ENCODE measurements at places on chromosomes 13 and 19.

- DNase-seq, result no peak
Measured at GRCh38 chr19:2110822-2111221, 14.1 kb downstream of the IZUMO4 start.

DNA sequence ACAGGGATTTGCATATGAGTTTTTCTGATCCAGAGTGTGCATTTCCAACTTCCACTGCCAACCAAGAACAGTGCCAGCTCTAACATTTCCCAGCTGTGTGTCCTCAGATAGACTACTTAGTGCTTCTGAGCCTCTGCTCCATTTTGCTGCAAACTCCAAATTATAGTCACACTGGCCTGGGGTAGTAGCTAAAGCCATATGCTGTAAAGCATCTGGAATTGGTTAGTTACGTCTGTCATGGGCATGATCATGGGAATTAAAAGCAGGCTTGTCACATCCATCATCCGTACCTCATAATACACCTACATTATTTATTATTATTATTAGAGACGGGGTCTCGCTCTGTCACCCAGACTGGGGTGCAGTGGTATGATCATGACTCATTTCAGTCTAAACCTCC lies 7.1 kb downstream of the ELAVL3 start:
- no peak for DNase-seq

GRCh38 chr19:53004242-53004641 lies 9.5 kb upstream of the ERVV-1 start:
- DNase-seq, result no peak

- peak; percentile 11 for DNase-seq
Measured at GRCh38 chr13:75357576-75358289, 124.2 kb downstream of the TBC1D4 start.

DNA sequence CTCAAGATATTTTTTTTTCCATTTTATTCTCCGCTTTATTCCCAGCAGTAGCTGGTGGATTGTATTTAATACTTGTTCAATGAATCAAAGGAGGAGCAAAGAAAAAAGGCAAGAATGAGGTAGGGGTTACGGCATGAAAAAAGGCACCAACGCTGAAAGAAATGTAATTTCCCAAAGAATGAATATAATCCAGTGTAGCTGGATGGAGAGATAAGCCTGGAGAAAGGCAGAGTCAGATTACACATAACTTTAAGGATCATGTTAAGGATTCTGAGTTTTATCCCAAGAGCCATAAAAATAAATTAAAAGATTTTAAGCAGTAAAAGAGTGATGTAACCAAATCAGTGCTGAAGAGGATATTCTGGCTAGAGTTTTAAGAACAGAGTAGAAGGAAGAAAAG lies 67.7 kb downstream of the RBM26 start:
- DNase-seq, result no peak

DNA sequence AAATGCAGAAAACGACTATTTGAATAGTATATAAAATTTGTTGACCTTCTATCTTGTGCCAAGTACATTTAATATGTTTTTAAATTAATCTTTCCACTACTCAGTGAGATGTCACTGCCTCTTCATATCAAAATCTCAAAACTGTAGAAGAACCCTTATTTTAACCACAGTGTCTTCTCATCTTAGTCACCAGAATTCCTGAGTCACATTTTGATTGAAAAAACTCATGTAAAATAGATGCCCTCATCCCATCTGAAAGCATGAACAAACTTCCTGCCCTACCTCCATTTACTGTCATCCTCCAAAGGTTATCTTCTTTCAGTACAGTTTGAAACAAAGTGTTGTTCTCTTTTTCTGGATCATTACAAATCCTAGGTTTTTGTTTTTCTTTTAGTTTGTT lies 1215.4 kb downstream of the PCDH9 start:
- DNase-seq, result no peak

DNA sequence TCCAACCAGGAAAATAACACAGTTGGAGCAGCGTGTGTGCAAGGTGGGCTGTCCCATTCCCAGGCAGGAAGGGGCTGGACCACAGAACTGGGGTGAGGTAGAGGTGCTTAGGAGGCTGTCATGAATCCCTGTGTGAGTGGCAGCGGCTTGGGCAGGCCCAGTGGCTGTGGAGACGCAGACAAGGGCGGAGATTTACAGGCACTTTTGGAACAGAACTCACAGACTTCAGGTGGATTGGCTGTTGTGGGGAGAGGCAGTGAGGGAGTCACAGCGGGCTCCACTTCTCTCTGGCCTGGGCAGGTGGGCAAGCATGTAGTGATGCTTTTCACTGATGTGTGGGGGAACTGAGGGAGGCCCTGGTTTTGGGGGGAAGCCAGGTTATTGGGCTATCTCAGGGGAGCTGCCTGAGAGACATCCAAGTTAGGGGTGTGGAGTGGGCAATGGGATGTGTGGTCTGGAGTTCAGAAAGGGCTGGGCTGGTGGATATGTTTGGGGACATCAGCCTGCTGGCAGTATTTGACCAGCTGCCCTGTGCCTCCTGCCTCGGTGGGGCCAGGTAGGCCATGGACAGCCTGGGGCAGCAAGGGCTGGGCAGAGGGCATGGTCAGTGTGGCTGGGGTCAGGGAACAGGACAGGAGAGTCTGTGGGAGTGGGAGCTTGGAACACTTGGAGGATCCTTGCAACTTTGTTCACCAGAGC lies 27.0 kb upstream of the ZNF492 start:
- DNase-seq, result no peak

- no peak for DNase-seq
Measured at GRCh38 chr13:46498650-46499049, 54.3 kb upstream of the LRCH1 start.

DNA sequence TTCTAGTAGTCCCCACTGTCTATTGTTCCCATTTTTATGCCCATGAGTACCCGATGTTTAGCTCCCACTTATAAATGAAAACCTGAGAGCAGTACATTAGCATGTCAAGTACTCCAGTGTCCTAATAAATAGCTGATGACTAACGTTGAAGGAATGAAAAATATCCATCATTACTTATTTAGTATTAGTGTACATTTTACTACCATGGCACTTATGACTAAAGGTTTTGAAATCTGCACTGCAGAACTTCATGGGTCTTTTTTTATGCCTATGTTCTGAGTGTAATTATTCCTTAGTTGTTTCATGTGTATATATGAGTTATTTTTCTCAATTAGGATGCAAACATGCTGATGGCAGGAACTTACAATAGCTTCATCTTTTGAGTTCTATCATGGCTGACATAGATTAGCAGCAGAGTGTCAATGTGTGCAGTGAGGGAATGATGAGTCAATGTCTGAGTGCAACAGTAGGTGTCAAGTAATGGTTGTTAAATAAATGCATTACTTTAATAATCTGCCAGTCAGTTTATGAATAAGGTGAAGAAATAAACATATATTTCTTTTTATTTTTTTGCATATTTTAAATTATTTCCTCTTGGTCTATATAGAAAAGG lies 188.4 kb downstream of the ITGBL1 start:
- no peak for DNase-seq

DNA sequence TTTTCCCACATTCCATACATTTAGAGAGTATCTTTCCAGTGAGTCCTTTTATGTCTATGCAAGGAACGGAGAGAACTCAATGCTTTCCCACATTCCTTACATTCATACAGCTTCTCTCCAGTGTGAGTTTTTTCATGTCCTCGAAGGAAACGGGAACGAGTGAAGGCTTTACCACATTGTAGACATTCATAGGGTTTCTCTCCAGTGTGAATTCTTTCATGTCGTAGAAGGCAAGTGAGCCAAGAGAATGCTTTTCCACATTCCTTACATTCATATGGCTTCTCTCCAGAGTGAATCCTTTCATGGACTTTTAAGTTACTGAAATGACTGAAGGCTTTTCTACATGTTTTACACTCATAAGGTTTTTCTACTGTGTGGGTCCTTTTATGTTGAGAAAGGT lies 17.1 kb downstream of the ZNF823 start:
- no peak for DNase-seq

DNA sequence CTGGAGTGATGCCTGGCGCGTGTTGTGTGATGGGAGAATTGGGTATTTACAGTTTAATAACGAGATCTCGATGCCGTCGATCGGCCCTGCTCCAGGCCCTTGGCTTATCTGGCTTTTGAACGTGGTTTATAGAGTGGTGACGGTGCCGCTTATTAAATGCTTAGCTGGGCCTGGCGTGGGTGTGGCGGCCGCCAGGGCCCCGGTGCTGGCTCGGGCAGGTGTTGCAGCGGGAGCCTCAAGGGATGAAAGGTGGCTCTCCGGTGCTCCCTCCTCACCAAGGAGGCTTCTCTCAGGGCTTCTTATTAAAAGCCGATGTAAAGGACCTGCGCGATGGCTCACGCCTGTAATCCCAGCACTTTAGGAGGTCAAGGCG lies 173.8 kb downstream of the KDM4B start:
- DNase-seq, result no peak

- no peak for DNase-seq
Measured at GRCh38 chr13:50161052-50161451, 145.8 kb downstream of the KCNRG start.

DNA sequence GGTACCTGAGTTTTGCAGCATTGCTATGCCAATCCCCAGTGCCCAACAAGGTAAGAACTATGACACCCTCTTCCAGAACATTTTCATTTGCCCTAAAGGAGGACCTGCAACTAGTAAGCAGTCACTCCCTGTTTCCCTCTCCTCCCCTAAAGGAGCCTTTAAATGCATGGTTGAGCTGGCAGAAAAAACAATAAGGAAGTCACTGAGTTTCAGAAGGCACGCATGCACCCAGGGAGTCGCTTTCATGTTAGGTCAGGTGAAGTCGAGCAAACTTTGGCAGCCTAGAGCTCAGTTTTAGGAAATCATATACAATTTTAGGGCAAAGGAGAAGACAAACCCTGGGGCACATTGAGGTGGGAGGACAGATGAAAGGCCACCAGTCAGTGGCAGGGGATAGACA lies 11.8 kb downstream of the NLRP11 start:
- no peak for DNase-seq

GRCh38 chr19:5621945-5622464 lies 571 bp downstream of the SAFB2 start:
- DNase-seq, result peak; percentile 10

Measured in stimulated activated CD4-positive, alpha-beta T cell treated with anti-CD3 and anti-CD28 coated beads, Interleukin-15, amount 100 ng/mL, for 1 hour (primary cell).